ENCODE measurements at places on chromosomes 1 and 21.

- no peak for DNase-seq
These were observed 202.9 kb downstream of the HHAT start for GRCh38 chr1:210531475-210532222.

- no peak for DNase-seq
These were observed 71.0 kb downstream of the DHRS3 start for GRCh38 chr1:12546771-12547585.

GRCh38 chr1:21149430-21149854, 27.3 kb downstream of the EIF4G3 start:
- no peak for DNase-seq

GRCh38 chr21:38990424-38990794, 184.7 kb downstream of the ETS2 start:
- no peak for DNase-seq

GRCh38 chr21:42374864-42375499, 8.6 kb upstream of the TFF1 start:
- DNase-seq, result no peak

- DNase-seq, result no peak
These were observed 91.7 kb upstream of the NFIA start for GRCh38 chr1:60990714-60991090.

GRCh38 chr21:45110873-45111624, 36.7 kb downstream of the ADARB1 start:
- DNase-seq, result no peak

DNA sequence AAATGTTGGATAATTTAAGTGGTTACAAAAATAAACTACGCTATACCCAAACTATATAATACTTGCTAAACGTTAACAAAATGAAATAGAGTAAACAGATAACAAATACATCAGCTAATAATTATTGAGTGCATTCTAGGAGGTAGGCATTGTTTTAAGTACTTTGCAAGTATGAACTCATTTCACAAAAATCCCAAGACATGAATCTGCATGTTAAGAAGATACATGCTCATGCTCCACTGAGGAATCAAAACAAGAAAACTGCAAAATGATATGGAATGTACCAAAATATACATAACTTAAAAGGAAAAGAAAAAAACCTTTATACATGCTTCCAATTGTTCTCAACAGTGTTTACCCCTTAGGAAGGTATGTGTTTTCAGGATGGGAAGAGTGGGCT, 2.5 kb downstream of the FRRS1 start:
- no peak for DNase-seq

DNA sequence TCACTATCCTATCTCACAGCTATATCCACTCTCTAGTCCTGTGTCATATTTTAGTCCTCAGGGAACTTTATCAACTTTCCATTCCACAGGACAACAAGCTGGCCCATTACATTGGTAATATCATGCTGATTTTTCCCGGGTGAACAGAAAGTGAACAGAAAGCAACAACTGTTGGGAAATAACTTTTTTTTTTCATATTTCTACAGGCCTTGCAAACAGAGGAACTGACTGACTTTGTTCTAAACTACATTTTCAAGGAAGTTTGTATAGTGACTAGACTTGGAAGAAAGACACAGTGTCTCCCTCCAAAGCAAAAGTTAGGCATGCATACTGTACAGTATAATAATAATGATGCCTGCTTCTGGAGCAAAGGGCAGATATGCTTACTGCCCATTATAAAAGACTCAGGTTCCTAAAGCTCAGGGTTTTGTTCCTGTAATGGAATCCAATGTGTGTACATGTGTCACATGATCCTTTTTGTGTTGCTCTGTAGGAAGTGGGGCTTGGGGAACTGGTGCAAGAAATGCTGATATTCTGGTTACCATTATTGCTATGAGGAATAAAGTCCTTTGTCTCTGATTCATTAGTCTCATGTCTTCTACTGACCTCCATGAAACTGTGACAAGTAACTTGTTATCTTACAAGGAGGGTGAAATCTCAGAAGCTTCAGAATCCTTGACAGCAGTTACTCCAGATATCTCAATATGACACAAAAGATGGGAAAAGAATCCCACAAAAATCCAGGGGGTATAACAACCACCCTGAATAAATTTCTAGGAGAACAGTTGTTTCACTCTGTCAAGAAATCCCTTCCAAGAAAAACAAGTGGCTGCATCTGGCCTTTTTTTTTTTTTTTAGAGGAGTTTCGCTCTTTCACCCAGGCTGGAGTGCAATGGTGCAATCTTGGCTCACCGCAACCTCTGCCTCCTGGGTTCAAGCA, 17.7 kb upstream of the NTPCR start:
- DNase-seq, result no peak

- DNase-seq, result no peak
These were observed 16.1 kb downstream of the EIF2B3 start for GRCh38 chr1:44970317-44970716.

- DNase-seq, result no peak
These were observed 318.8 kb upstream of the NEGR1 start for GRCh38 chr1:72601035-72601674.

DNA sequence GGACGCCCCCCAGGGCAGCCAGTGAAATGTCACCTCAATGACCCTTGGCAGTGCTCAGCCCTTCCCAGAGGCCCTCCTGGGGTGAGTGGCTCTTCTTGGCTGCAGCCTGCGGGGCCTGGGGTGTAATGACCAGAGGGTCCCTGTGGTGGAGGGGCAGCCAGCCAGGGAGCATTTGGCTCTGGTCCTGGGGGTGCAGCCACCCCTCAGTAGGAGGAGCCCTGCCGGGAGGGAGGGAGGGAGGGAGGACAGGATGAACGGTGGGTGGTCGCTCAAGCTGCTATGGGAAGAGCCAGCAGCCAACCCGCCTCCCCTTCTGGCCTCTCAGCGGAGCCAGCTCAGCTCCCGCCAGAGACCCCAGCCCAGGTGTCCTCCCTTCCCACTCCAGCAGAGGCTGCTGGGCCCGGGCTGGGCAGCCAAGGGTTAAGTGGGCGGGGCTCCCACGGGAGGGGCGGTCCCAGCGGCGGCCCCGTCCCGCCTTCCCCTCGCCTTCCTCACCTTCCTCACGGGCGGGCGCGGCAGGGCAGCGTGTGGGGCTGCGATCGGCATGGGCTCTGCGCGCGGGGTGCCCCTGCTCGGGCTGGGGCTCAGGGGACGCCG, 9.0 kb upstream of the PLCH2 start:
- DNase-seq, result no peak

DNA sequence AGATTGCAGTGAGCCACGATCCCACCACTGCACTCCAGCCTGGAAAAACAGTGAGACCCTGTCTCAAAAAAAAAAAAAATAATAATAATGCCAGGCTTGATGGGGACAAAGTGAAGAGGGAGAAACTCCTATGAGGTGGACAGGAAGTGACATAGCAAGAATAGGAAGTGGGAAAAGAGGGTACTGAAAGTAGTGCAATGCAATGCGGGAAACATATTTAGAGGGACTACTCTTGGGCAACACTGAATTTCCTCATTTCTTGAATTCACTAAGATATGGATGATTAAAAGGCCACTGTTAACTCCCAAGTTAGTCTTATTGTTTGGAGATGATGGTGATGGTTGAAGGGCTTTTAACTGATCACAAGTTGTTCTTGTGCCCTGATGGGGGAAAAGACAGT, 21.6 kb upstream of the KCNA2 start:
- no peak for DNase-seq

DNA sequence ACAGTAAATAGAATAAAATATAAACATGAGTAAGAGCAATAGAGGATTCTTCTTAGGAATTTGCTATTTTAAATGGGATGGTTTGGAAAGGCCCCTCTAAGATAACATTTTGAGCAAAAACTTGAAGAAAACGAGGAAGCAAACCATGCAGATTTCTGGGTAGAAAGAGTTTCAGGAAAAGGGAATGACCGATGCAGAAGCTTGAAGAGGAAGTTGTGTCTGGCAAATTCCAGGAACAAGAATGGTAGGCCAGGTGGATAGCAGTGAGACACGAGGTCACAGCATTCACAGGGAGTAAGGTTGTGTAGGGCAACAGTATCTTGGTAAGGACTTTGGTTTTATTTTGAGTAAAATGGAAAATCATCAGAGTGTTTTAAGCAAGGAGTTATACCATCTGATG, 108.9 kb downstream of the PEX14 start:
- DNase-seq, result no peak

- DNase-seq, result no peak
These were observed 215.5 kb downstream of the CAMTA1 start for GRCh38 chr1:7000720-7001119.

- DNase-seq, result no peak
These were observed 44.9 kb downstream of the PLA2G4A start for GRCh38 chr1:186873687-186874086.

DNA sequence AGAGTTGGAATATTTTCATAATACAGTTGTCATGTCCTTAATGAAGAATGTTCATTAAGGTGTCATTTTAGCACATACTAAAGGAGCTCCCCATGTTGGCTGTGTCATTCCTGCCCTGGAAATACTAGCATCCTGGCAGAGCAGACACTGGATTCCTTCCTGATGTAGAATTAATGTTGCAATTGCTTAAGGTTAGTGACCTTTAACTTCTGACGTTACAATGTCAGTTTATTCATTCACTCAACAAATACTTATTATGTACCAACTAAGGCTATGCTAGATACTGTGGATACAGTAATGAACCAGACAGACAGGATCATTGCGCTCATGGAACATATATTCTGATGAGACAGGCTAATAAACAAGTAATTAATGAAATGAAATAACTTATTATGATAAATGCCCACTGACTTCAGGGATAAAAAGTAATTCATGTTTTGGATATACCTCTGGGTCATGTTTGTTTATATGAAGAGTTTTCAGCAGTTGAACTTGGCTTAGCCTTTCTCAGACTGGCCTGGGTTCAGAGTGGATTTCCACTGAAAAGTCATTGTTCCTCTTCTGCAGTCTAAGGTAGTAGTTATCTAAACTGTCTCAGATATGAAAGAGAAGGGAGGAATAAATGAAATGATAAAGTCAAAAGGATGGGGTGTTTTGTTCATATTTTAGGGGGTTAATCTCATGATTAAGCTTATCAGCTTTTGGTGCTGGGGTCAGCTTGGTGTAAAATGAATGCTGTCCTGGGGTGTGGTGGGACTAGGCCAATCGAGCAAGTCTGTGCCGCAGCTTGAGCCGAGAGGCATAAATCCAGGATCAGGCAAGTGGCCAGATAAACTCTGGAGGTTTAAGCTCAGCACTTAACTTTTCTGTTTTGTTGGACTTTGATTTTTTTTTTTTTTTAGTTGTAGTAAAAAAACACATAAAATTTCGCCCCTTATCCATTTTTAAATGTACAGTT, 43.3 kb upstream of the KCNQ4 start:
- no peak for DNase-seq

- DNase-seq, result no peak
These were observed 2.2 kb downstream of the MAP7D1 start for GRCh38 chr1:36157973-36158826.

DNA sequence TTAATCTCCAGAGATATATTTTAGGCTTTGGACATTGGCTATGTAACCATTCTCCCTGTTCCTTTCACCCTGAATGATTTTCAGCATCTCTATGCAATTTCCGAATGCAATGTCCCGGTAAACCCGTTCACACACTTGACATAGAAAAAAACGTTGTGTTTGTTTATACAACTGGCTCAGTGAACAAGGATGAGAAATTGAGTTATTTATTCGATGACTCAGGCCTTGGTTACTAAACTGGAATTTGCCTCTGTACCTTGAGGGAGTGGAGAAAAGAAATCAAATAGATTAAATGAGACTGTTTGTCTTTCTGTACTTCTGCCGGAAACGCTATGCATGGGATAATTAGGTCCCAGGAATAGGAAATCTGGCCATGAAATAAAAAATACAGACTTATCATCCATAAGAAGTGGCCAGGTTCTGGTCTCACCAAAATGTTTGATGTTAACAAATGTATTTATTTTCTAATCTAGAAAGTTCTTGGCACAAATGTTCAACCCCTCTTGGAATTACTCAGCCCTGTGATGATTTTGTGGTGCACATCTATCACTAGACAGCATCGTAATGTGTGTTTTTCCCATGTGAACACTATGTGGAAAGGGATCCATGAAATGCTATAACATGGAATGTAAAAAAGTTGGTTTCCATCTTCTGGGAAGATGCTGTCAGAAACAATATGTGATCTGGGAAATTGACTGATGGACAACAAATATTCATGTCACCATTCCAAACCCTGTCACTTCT, 253.9 kb downstream of the DUSP10 start:
- no peak for DNase-seq

DNA sequence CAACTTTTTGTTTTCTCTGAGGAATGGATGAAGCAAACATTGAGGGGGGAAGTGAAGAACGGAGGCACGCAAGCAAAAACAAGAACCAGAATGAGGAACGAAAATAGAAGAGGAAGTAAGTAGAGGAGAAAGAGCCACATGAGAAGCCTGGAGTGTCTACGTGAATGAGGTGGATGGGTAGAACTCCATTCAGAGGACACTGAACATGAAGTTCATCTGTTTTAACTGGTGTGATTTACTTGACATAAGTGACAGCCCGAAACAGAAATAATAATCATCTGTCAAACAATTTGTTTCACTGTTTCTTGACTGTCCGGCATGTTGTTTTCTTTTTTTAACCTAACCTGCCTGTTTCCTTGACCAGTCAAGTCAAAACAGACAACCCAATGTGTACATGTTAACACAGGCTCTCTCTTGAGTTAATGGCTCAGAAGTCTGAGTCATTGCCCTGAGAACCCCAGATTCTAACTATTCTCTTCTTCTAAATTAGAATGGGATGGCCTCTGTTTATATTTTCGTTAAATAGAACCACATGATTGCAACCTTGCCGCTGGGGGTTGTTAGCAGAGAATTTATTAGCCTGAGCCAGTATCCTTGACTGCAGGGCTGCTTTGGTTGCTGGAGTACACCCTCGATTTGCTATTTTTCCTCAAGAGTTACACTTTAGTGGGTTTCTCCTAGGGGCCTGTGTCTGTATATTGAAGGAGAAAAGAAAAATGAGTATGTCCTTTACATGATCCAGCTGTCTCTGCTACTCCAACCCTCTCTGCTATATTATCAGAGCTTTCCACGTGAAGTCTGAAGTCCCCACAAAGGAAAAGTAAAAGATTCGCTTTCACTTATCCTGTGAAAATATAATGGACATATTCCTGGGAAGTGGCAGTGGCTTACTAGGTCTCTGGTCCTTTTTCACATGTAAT, 151.7 kb downstream of the ZC3H11B start:
- DNase-seq, result no peak

GRCh38 chr1:230150615-230151014, 83.6 kb downstream of the GALNT2 start:
- DNase-seq, result no peak

DNA sequence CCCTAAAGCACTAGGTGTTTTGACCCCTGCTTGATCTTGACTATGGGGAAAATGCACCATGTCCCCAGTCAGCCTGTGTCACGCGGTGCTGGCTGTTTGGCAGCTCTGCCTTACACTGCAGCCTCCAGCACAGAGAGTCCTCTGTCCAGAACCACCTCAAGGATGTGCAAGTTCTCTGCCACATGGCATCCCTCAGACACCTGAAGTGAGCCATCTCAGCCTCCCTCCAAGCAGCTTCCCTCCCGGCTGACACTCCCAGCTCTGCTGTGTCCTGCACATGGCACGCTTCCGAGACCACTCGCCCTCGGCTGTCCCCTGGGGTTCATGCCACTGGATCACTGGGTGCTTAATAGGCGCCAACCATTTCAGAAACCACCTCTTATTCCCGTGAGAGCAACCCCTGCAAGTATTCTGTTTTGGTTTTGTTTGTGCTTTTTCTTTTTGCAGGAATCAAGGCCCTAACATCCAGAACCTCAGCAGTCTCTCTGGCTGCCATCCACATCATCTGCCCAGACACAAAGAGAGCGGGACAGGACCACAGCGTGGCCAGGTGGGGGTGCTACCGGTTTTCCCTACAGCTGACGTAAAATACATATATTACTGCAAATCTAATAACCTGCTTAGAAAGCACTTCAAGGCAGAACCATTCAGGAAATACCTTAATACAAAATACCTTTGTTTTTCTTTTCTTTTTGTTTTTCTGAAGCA, 45.7 kb downstream of the CAPZB start:
- DNase-seq, result peak; percentile 14
